ENCODE measurements at places on chromosomes 2 and 18.

- no peak for DNase-seq
These were observed 238.0 kb upstream of the COPS8 start for GRCh38 chr2:236847538-236848263.

GRCh38 chr2:100818606-100819369 lies 1.2 kb upstream of the NPAS2 start:
- DNase-seq, result peak; percentile 50

GRCh38 chr2:104045071-104045470 lies 808.8 kb upstream of the POU3F3 start:
- DNase-seq, result no peak

DNA sequence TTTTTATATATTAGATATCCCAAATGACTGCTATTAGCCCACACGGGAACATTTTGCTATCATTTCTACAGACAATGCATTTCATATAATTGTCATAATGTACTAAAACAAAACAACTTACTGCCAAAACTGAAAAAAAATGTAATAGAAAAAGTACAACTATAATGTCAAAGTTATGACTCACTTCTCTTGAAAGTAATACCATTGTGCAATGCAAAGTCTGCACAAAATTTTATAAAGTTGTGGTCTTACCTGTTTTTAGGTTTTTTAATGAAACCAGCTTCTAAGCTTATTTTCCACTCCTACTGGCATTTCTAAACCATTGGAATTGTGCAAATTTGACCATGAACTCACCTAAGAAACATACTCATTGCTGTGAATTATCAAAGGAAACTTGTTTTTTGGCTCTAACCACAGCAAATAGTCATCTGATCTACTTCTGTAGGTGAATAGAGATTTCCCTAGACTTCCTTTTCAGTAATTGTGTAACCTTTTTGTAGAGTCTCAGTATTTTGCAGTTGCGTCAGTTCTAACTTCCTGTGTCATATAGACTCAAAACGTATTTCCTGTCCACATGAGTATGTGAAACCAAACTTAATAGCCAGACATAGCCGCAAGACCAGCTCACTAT lies 31.9 kb upstream of the TFPI start:
- no peak for DNase-seq

DNA sequence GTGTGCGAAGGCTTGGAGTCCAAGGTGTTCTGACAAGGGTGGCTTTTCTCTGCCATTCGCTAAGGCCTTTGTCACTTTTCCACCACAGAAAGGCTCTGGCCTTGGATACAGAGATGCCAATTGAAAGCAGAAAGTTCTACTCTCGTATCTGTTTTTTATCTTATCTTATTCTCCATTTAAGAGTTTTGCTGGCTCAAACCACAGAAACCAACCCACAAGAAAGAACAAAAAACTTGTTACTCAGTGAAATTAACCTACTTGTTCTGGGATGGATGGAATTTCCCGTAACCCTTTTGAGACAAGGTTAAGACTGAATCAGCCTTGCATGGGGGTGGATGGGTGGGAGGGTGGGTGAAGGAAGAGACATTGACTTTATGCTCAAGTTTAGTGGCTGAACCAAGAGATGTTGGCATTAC lies 221.7 kb downstream of the CDH20 start:
- DNase-seq, result no peak

GRCh38 chr18:9616049-9616448 lies 1.7 kb upstream of the PPP4R1 start:
- no peak for DNase-seq

DNA sequence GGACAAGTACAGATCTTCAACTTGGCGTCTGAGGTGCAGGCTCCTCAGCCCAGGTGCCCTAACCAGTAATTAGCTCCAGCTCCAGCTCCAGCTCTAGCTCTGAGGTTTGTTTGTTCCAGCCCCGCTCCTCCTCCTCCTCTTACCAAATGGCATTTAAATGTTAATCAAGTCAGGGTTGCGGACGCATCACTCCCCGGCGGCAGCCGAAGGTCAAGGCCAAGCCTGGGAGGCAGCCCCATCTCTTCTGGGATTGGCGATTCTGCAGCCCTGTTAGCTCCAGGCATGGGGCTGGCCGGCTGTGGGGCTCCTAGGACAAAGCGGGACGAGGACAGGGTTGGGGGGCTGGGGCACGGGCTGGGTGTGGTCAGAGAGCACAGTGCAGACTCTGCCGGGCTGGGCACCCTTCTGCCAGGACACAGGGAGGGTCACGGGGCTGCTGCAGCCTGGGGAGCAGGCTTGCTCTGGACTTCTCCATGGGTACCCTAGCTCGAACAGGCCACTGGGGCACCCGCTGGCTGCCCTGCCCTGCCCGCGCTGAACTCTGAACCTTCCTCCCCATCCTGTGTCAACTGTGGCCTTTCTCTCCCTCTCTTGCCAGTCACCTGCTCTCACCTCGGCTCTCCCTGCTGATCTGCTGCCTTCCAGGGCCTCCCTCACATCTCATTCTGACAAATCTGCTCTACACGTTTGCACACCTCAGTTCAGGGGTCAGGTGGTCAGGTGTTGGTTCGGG lies 203.3 kb downstream of the CELF4 start:
- no peak for DNase-seq

GRCh38 chr18:57738078-57738477 lies 65.0 kb downstream of the ATP8B1 start:
- no peak for DNase-seq

DNA sequence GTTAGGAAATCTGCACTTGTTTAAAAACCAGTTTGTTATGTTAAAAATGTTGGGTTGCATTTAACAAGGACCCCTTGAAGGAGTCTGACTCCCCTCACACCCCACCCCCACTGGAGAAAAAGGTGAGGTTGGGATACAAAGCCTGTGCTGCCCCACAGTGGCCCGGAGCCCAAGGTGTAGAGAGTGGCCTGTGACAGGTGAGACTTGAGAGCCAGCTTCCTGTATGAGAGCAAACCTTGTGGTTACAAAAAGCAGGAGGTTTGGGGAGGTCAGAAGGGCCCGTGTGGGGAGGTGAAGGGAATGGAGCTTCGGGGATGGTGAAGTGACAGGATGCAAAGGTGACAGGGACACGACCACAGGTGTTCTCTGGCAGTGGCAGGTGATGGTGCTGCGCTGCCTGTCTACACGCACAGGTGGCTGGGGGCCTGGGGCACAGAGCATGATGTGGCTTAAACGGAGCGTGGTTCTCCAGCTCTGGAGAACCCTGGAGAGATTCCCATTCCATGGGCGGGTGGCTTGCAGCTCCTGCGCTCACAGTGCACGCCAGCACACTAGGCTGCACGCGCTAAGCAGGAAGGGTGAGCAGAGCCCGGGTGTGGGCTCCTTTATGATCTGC lies 29.0 kb downstream of the IMPA2 start:
- DNase-seq, result no peak

GRCh38 chr2:241617431-241618154 lies 19.4 kb downstream of the THAP4 start:
- no peak for DNase-seq

- DNase-seq, result no peak
These were observed 254.2 kb downstream of the CDH2 start for GRCh38 chr18:27922780-27923179.

DNA sequence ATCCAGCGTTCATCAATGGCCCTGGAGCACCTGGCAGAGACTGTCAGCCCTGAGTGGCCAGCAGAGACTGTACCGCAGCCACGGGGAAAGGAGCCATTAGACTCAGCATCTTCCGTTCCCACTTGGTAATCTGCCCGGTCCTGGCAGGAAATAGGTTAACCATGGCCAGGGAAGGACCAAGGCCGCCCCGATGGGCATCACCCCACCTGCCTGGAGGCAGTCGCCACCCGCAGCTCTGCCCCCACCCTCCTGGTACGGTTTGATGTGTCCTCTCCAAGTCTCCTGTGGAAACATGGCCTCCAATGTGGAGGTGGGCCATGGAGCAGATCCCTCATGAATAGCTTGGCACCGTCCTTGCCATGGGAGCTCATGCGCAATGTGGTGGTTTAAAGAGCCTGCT lies 75.3 kb downstream of the RTP5 start:
- no peak for DNase-seq

DNA sequence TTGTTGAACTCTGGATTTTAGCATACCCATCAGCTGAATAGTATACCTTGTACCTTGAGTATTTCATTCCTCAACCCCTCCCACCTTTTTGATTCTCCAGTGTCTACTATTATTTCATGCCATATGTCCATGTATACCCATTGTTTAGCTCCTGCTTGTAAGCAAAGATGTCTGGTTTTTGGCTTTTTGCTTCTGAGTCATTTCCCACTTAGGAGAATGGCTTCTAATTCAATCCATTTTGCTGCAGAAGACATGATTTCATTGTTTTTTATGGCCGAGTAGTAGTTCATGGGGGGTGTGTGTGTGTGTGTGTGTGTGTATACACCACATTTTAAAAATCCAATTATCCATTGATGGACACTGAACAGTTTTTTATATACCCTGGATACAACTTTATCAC lies 24.3 kb upstream of the MOCOS start:
- DNase-seq, result no peak

DNA sequence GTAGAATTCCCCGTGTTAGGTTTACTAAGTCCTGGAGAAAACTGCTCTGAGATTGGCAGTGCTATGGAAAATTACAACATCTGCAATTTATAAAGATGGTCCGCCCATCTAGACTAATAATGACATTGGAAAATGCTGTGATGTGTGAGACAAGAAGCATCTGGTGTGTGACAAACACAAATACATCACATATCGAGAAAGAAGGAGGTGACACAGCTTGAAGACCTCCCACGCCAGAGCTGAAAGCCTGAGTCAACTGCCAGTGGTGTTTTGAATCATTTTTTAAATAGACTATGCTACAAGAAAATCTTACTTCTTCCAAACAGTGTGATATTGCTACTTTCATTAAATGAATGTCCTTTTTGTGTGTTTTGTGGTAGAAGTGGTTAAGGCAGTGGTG lies 8.6 kb upstream of the ANO7 start:
- no peak for DNase-seq

- DNase-seq, result no peak
These were observed 255.1 kb upstream of the THUMPD2 start for GRCh38 chr2:40034198-40034597.

GRCh38 chr2:3127710-3128109 lies 249.9 kb downstream of the EIPR1 start:
- DNase-seq, result no peak

DNA sequence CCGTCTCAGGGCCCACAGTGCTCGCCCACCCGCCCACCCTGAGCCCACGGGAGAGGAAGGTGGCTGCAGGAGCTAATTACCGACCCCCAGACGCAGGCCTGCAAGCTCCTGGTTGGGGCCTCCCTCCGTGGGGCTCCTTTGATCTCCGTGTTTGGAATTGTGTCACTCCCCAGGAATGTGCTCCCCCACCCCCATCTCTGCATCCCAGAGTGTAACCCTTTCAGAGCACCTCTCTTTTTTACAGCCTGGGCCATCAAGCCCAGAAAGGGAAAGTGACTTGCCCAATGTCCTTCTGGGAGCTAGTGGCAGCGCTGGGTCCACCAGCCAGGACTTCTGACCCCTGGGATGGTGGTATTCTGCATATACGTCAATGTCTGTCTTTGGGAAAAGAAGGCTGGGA lies 335.1 kb downstream of the CYRIA start:
- no peak for DNase-seq

DNA sequence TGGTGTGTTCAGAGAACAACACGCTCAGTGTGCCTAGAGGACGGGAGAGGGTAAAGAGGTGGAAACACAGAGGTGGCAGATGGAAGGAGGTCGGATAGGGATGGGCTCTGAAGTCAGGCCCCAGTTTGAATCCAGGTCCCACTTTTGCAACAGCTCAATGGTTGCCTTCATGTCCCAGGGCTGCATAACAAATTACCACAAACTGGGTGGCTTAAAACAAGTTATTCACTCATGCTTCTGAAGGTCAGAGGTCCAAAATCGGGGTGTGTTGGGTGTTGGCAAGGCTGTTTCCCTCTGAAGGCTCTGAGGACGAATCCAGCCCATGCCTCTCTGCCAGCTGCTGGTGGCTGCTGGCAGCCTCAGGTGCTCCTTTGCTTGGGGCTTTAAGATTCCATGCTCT lies 12.7 kb upstream of the ADCY3 start:
- no peak for DNase-seq

DNA sequence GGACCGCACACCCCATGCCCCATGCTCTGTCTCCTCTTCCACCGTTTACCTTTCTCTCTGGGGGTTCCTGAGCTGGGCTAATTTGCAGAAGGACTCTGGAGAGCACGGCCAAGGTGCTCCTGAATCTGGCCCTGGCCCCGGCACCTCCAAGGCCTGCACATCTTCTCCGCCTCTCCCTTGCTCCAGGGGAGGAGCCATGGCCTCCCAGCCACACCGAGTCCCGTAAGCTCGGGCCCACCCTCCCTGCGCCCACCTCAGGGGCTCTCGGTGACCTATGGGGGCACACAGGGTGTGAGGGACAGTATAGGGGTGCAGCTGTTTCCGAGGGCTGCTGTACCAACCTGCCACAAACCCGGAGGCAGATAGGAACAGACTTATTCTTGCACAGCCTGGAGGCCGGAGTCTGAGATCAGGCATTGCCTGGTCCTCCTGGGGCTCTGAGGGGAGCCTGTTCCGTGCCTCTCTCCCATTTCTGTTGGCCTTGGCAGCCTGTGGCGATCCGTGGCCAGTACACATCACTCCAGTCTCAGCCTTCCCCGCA lies 127.3 kb upstream of the GPC1 start:
- no peak for DNase-seq

- no peak for DNase-seq
These were observed 206.1 kb downstream of the GULP1 start for GRCh38 chr2:188497726-188498125.

DNA sequence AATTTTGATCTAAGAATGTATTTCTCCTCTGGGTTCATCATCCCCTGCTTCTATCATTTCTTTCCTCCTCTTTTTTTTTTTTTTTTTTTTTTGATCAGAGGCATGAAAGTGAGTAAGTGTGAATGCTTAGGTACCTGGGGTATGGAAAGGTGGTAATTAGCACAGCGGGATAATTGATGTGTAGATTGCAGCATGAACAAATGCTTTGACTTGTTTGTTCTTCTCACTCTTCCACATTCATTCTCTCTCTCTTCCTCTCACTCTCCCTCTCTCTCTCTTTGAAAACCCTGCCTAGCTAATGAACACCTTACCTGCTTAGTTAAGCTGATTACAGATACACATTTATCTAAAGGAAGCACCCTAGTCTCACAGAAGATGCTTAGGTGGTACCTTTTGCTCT lies 74.7 kb downstream of the ZEB2 start:
- DNase-seq, result no peak

DNA sequence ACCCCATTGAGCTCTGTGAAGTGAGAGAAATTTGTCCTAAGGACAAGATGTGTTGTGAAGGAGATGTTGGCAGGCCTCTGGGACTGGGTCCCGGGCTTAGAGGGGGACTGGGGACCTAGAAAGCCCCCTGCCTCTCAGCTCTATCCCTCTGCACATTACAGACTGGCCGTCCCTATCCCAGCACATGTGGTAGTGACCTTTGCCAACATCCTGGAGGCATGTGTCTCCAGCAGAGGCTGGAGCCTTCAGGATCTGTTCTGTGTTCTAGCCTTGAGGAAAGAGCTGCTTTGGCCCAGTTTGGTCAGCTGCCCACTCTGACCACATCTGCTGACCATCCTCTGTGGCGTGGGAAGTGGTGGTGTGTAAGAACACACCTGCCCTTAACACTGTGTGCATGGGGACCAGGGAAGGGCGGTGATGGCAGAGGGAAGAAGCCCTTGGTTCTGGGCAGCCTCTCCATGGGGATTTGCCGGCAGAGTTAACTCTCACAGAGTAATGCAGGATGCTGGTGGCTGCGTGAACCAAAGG lies 33.4 kb downstream of the NCK2 start:
- DNase-seq, result no peak

All from HTR-8/SVneo (cell line).